ENCODE measurements at places on chromosomes 13 and 19.

GRCh38 chr13:95355494-95355893, 54.2 kb upstream of the ABCC4 start:
- DNase-seq = no peak

DNA sequence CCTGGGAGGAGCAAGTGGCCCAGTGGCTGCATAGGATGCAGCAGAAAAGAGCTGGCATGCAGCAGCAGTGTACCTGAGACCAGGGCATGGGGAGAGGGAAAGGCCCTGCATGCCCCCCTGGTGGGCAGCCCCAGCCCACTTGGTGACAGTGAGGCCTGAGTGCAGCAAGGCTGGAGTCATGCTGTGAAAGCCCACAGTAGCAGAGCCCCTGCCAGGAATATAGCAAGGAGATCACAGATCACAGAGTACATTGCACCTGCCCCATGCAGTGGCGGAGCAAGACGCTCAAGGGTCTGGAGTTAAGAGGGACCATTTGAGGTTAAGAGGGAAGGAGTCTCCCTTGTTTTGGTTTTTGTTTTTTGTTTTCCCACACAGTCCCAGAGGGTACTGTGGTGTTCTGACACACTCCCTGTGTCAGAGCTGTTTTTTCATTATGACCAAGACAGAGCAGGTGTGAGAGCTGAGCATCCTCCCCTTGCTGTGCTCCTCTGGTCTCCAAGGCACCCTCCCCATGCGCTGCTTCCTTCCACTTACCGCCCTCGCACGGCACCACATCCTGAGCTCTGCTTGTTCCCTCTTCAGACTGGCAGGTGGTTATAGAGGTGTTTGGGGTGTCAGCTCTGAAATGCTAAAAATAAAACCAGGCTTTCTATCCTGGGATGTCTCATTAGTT, 85.0 kb upstream of the UBL3 start:
- peak; percentile 63 for DNase-seq

DNA sequence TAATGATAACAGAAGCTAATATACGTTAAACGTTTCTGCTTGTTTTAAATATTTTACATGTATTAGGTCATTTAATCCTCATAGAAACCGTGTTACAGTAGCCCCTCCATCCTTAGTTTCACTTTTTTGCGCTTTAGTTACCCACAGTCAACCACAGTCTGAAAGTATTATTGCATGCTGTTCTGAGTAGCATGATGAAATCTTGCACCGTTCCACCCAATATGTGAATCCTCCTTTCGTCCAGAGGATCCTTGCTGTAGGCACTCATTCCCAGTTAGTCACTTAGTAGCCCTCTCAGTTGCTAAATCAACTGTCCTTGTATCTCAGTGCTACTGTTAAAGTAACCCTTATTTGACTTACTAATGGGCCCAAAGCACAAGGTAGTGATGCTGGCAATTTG, 257.8 kb downstream of the ENOX1 start:
- DNase-seq = no peak

DNA sequence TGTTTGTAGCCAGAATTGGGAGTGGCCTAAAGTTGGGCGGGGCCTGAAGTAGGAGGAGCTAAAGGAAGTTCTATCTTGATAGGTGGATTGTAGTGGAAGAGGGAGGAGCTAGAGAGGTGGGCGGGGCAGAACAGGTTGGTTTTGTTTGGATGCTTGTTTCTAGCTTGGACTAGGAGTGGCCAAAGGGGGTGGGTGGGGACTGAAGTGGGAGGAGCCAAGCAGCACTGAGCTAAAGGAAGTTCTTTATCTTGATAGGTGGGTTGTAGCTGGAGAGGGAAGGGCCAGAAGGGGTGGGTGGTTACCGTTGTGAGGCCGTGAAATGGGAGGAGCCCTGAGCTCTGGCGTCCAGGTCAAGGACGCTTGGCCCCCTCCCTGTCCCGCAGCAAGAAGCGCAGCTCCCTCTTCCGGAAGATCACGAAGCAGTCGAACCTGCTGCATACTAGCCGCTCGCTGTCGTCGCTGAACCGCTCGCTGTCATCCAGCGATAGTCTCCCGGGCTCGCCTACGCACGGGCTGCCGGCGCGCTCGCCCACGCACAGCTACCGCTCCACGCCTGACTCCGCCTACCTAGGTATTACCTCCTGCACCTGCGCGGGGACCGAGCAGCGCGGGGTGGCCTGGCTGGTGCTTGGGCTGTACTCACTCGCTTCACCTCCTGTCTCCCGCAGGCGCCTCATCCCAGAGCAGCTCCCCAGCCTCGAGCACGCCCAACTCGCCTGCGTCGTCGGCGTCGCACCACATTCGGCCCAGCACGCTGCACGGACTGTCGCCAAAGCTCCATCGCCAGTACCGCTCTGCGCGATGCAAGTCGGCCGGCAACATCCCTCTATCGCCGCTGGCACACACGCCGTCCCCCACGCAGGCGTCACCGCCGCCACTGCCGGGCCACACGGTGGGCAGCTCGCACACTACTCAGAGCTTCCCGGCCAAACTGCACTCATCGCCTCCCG, 8.0 kb downstream of the DNASE2 start:
- DNase-seq = peak; percentile 86

- DNase-seq = no peak
Measured at GRCh38 chr19:35085947-35086346, 29.7 kb upstream of the FXYD3 start.

GRCh38 chr19:4586691-4587090, 27.2 kb upstream of the SEMA6B start:
- no peak for DNase-seq

DNA sequence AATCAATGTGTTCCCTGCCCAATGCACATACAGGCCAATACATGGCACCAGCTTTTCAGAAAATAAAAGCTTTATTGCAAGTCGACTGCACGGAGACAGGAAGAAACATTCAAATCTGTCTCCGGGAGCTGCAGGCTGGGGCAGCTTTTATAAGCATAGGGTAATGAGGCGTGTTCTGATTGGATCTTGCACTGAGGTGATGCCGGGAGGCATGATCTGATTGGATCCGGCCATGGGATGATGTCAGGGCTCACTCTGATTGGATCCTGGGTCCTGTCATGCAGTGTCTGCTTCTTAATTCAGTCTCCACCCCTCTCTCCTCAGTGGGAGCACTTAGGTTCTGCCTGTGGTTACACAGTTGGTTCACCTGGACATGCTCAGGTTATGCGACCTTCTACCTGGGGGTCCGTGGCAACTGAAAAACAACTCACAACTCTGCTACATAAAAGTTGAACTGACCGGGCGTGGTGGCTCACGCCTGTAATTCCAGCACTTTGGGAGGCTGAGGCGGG, 11.8 kb upstream of the FBN3 start:
- DNase-seq = no peak

GRCh38 chr19:2807379-2808128, 12.1 kb upstream of the ZNF554 start:
- DNase-seq = no peak

DNA sequence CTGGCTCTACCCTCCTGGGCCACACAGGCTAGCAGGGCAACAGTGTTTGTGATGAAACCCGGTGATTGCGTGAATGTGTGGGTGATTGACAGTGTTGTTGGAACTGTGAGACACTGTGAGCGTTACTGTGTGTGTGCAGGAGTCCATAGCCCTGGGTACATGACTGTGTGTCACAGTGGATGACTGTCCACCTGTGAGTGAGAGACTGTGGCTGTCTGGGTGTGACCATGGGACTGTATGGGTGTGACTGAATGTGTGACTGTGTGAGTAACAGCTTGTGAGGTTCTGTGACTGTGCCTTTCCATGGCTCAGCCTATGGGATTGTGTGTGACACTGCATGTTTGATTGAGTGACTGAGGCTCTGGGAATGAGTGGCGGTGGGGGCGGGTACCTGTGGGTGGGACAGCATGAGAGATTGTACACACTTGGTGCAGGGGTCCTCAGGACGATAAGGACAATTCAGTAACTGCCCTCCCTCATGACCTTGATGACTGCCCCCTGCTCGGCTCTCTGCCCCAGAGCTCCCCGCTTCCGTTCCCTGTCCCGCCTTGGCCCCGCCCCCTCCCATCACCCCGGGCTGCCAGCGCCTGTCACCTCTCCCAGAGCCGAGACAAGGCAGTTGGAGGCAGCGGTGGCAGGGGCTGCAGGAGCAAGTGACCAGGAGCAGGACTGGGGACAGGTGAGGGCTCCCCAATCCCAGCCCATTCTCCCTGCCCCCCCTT, at the start of gene GIPR:
GIPR (plus strand) TSS at position 602 of the 722 bp plus-strand sequence. CDS start 1,300 bp downstream, outside the sequence.
- peak; percentile 68 for DNase-seq

DNA sequence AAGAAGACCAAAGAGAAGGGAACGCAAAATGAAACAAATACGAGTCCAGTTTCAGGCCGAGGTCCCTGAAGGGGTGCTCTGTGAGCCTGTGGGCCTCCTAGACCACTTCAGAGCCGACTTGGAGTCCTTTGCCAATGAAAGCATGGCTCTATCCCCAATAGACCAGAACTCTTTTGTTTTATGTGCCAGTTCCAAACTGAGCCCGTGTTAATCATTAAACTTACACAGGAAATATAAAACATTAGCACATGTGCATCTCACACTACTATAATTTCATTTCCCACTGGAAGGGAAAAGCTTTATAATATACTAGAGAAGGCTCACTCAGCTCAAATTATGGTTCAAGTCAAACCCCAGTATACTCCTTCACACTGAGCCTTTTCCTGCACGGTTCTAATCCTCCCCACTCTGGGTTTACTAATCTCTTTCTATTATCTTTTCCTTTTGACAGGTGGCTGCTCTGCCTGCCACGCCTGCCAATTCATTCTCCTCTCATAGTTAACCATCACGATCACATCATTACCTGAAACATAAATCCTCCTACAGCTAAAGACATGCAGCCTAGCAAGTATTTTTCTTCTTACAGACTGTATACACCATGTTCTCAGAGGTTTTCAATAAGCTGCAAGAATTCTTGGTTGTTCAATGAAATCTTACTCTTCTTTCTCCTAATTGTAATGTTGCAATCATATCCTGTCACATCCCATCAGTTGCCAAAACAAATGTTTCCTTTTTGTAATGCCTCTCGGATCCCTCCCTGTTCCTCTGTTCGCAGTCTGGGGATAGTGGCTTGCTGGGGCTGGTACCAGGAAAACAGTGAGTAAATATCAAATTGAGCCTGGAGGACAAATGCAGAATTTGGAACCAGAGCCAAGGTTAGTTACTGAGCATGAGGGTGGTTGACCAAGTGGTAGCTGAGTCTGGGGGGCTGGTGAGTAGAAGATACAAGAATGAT, 18.8 kb upstream of the WASF3 start:
- DNase-seq = no peak

DNA sequence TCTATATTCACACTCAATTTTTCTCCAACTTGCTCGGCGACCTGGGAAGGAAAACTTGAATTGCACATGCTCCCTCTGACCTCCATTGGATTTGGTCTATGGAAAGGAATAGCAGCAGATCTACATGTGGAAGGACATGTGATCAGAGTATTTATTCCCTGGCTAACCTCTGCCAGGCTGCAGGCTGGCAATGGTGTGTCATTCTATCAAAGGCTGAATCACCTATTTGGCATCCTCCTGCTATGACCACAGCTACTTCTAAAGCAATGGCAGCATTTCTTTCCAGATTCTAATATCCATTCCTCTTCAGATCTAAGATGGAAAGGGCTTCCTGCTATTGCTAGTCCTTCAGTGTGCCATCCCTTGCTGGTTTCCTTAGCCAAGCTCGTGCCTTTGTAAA, 144.3 kb upstream of the FREM2 start:
- DNase-seq = no peak

- DNase-seq = no peak
Measured at GRCh38 chr13:99383946-99384345, 76.7 kb upstream of the GPR183 start.

All from small intestine (tissue), 16 donors.